ENCODE measurements at places on chromosomes 3 and 15. TPM values are rescaled to one million over a fixed set of nuclear protein-coding genes. Genes with fewer than 3 reads are reported as not detected.

SCN5A gene
- 0.06 TPM for total RNA-seq

NANOGP8 gene
- not detected for total RNA-seq

USP50 gene
- not detected for total RNA-seq

CACNA1D gene
- 0.47 TPM for total RNA-seq

GPR87 gene
- total RNA-seq, result not detected

PIERCE2 gene
- total RNA-seq, result 0.84 TPM

DNA sequence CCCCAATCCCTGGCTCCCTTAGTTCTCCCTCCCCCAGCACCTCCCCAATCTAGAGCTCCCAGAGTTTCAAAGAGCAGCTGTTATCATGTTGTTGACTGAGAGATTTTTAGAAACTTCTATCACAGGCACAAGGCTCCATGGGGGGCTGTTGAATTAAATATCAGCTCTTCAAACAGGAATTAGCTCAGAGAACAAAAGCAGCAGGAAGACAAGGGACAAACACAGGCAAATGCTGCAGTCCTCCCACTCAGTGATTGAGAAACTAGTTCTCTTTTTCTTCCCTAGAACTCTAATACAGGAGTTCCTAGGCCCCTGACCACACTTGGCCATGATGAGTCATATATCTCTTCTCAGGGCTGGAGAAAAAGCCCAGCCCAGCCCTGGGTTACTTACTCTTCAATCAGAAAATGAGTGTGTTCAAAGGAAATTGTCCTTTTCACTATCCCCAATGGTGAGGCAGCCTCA, 262.1 kb downstream of the IGSF11 start:
- no peak for DNase-seq

- DNase-seq, result no peak
These were observed 157.6 kb downstream of the NFKBIZ start for GRCh38 chr3:102006812-102007485.

DNA sequence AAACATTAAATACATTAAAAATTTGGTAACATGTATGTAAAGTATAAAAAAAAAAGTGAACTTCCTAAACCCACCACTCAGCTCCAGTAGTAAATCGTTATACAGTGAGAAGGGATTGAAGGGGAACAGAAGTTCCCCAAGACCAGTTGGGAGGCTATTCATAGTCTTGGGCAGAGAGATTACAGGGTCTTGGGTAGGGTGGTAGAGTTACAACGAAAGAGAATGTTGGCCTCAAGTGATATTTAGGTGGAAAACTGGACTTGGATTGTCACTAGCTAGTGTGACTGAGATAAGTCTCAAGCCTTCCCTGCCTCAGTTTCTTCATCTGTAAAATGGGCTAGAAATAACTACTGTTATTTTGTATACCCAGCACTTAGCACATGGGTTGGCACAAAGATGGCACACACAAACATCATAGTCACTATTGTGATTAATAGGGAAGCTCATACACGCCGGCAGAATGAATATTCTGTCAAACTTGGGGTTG, 431 bp upstream of the YEATS2 start:
- DNase-seq, result no peak

DNA sequence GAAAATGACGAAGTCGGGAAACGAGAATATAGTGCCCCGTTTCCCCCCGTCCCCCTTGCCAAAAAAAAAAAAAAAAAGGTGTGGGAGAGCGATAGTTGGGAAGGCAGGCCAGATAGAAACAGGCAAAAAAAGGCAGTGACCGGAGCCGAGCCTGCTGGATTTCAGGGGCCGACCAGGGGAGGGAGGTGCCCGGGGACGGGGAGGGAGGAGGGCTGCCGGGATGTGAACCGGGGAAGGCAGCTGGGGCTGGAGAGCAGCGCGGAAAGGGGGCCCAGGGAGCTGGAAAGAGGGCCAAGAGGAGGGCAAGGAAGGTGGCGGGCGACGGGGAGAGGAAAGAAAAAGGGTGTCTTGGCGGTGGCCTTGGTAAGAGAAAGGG, 837 bp downstream of the LRRN1 start:
- DNase-seq, result no peak

DNA sequence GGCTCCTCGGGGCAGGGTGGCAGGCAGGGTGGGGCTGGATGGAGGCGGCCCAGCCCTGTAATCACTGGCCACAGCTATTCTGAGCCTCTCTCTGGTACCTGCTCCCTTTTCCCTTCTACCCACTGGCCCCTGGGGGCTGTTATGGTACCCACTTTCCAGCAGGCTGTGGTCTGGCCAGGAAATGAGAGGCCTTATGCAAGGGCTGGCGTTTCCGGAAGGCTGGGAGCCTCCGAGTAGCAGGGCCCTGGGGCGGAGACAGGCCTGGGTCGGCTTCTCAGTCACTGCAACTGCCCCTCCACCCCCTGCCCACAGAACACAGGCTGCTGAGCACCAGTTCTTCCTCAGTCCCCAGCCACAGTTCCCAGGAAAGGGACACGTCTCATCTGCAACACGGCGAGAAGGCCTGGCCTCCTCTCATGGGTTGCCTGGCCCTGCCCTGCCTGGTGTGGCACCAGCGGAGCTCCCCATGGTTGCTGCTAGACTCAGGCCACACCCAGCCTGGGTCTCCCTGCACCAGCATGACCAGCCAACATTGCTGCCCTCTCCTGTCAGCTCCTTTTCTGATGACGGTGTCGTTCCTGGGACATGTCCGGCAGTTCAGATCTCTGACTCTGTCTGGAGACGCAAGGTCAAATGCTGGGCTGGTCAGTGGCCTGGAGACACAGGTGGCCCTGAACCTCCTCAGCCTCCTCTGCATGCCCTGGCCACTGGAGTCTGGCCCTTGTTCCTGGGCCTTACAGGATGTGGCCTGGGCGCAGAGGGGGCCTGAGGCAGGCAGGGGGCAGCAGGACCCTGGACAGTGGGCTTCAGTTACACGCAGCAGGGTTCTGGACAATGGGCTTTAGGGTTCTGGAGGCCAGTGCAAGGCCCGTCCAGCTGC, 6.5 kb downstream of the CHST13 start:
- no peak for DNase-seq

- DNase-seq, result no peak
These were observed 71.5 kb upstream of the PLXNA1 start for GRCh38 chr3:126911162-126912026.

GRCh38 chr3:108145578-108145977, 54.7 kb upstream of the CD47 start:
- no peak for DNase-seq

- no peak for DNase-seq
These were observed 11.7 kb downstream of the GLYCTK start for GRCh38 chr3:52299247-52299878.
